ENCODE measurements at places on chromosomes 12 and 14.

DNA sequence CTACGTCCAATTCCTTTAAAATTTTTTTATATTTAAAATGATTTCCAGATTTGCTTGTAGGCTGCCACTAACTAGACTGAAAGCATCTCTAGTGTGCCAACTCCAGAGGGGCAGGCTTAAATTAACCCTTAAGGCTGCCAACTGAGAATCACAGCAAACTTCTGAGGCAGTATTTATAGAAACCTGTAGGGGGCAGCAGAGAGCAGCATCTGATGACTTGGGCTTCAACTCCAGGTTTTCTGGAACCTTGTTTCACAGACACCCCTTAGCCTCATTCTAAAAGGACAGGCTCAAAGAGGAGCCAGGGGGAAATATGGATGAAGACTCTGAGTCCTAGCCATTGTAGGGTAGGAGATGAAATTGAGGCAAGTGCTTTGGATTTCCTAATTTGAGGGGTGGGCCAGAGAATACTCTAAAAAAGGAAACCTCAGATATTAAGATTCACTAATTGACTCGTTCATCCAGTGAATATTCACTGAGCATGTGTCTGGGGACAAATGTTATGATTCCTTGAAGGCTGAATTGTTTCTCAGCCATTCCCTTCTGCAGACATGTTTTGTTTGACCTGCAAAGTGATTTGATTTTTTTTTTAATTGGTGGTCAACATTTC lies 63.3 kb upstream of the HSPB8 start:
- no peak for DNase-seq

GRCh38 chr12:118292836-118293235 lies 79.9 kb downstream of the TAOK3 start:
- DNase-seq: no peak

- DNase-seq: peak; percentile 51
Measured at GRCh38 chr12:1117970-1118563, 127.0 kb downstream of the ERC1 start.

DNA sequence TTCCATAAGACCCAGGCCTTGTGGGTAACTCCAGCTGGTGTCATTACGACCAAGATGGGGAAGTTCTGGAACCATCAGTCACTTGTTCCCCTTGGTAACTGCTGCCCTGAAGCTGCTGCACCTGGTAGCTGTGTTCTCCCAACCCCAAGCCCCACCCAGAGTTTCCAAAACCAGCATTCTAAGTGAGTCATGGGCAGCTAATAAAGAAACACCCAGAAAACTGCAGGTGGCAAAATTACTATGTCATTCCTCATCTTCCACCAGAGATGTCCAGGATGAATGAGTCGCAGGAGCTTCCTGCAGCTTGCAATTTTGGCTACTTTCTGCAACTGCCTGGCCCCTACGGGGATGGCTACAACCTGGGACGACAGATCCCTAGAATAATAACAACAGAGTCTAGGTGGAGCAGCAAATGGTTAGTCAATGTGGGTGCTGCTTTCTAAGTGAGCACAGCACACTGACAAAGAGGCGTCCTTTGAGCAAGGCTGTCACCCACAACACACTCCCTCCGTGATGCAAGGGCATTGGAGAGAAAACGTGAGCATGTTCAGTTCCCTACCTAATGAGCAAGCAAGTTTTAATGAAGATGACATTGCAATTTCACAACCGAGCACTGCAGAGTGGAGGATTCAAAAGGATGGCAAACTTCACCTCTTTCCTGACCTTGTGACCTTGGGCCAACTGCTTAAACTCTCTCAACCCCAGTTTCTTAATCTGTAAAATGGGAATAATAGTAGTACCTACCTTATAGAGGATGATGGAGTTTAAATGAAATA lies 301.4 kb upstream of the NOS1 start:
- DNase-seq: no peak

DNA sequence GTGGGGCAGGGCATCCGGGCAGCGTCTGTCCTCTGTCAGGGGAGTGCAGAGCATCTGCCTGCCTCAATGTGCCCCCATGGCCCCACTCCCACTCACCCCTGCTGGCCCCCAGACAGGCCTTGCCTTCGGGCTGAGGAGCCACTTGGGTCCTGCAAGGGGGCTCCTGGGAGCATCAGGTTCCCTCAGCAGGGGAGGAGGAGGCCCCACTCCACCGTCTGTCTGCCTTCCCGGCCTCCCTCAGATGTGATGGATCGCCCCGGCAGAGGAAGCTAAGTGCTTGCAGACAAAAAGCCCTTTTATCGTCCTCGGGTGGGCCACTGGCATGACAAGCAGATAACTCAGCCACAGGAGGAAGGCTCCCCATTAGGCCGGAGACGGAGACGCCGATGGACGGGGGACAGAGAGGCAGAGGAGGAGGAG lies 35.1 kb downstream of the NCOR2 start:
- no peak for DNase-seq

GRCh38 chr12:57954768-57955167 lies 13.4 kb downstream of the ATP23 start:
- DNase-seq: no peak

DNA sequence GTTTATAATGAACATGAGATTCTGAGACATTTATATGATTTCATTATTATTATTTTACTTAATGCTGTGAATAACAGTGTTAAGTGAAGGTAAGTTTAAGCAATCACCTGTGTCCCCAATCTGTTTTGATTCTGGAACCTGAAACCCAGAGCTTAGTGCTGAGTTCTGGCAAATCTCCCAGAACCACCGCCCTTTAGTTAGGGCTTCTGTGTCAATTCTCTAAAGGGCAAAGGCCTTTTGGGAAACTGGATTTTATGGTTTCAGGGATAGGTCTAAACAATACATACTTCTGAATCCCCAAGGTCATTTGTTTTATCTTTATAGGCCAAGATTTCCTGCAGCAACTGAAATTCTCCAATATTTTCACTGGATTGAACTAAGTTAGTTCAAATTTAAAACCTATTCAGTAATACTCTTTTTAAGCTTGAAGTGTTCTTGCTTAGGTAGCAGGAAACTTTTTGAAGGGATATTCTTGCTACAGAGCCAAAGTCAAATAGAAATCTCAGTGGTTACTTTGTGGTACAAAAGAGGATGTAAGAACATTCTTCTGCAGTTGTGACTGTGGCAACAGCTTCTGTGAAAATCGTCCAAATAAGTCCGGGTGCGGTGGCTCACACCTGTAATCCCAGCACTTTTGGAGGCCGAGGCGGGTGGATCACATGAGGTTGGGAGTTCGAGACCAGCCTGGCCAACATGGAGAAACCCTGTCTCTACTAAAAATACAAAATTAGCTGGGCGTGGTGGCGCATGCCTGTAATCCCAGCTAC lies 10.0 kb upstream of the PKP2 start:
- DNase-seq: no peak

- no peak for DNase-seq
Measured at GRCh38 chr14:100503251-100503650, 84.0 kb downstream of the BEGAIN start.

GRCh38 chr14:96639550-96639949 lies 137.4 kb downstream of the PAPOLA start:
- no peak for DNase-seq

DNA sequence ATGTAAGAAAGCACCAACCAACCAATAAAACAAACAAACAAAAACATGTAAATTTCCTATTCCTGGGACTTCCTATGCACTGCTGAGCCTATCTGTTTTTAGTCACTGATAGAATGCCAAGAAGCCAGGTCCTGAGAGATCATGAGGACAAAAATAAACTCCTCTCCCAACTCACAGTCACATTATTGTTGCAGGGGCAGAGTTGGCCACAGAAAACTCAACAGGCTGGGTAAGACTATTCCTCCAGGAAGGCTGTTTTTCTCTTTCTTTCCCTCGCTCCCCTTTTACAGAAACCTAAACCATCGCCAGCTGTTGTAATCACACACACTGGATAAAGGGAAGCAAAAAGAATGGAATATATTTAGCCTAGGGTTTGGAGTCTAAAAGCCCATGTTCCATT lies 55.8 kb upstream of the METAP2 start:
- DNase-seq: no peak

- no peak for DNase-seq
Measured at GRCh38 chr14:92437729-92438285, 75.8 kb upstream of the RIN3 start.

GRCh38 chr12:63325757-63326156 lies 174.8 kb upstream of the AVPR1A start:
- DNase-seq: no peak

- no peak for DNase-seq
Measured at GRCh38 chr14:99312106-99312505, 40.1 kb upstream of the BCL11B start.

- DNase-seq: peak; percentile 85
Measured at GRCh38 chr14:69153152-69153872, 393 bp upstream of the DCAF5 start.

DNA sequence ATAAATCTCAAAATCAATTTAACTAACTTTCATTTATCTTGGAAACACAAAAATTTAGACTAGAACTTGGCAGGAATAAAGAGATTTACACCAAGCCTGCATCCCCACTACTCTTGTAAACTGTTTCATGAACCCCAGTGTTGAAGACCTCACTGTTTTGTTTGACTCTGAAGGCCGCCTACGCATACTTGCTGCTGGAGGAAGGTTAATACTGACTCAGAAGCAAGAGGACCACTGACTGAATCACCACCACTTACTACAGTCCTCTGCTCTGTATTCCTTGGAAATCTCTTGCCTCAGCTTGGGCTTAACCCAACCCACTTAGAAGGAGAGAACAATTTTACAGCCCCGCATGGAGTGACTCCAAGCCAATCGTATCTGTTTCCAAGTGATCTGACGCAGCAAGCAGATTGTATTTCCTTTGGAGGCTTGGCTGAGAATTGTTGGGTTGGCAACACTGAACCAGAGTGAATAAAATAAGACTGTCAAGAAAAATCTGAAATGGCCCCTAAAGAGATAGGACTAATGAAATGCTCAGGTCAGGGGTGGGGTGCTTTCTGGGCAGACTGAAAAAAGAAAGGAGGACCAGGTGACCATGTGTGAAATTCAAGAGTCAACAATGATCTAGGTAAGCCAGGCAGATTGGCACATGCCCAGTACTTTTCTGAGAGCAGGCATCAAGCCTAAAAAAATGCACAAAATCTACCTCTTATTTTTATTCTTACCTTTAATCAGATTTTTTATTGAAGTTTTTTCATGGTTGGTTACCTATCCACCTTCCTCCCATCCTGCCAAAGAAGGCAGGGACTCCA lies 248.6 kb downstream of the ZFP36L1 start:
- DNase-seq: no peak

GRCh38 chr12:96986883-96987523 lies 79.9 kb downstream of the NEDD1 start:
- no peak for DNase-seq

- no peak for DNase-seq
Measured at GRCh38 chr14:51482102-51482501, 169.6 kb upstream of the FRMD6 start.

DNA sequence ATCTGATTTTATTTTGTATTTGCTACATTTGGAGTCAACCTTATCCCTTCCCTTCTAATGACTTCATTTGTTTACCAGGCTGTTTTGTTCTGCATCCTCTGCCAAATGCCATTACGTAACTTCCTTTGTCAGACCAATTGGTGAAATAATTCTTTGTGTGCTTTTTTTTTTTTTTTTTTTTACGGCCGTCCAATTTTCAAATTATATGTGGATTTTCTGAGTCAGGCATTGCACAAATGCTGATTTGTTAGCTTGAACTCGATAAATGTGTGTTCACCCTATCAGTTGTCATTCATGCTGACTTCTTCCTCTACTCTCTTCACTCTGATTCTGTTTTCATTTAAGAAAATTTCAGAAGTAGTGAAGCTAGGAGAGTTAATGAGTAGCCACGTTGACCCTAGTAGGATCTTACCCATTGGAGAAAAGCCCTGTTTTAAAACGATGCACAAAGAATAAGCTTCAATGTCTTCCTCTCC lies 386.2 kb downstream of the DIO2 start:
- no peak for DNase-seq

DNA sequence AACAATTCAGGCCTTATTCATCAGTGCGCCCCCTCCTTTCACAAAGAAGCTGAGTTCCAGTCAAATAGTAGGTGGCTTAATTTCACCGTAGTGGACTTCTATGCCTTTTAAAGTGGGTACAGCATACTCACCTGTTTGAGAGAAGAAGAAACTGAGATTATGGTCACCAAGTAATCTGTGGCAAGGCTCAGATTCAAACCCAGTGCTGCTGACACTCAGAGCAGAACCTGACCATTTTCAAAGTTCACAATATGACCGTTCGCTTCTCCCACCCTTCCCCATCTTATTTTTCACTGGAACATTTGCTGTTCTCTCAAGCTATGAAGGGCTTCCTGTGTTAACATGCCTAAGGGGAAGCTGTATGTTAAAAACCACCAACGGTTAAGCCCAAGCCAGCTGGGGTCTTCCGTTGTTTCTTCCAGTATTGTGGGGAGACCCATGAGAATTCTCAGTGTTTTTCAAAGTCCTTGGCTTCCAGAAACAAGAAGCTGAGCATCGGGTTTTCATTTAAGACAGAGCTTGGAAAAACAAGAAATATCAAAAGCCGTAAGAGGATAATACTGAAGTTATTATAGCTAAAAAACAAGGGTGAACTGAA lies 6.1 kb upstream of the PSMA6 start:
- peak; percentile 74 for DNase-seq

DNA sequence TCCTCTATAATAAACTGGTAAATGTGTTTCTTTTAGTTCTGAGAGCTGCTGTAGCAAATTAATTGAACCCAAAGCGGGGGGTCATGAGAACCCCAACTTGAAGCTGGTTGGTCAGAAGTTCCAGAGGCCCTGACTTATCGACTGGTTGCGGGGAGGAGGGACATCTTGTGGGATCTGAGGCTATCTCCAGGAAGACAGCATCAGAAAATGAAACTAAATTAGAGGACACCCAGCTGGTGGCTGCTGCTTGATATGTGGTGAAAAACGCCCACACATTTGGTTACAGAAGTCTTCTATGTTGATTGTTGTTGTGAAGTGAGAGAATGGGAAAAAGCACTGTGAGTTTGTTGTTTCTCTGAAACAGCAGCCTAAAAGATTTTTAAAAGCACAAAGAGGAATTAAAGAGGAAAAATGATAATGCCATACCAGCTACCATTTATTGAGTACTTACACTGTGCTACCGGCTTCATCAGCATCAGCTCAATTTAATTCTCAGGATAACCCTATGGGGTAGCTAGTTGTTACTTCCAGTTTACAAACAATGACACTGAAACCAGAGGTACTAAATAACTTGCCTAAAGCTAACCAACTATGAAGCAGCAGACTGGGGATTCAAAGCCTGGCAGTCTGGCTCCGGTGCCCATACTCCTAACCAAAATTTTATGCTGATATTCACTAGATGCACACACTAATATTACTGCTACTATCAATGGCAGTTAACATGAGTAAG lies 24.3 kb downstream of the DDX24 start:
- no peak for DNase-seq
